Non-pigmented ciliary epithelial cell (primary cell): ENCODE measurements at places on chromosomes 13 and 19.

GRCh38 chr13:84978851-84979250 lies 820.4 kb downstream of the SLITRK6 start:
- DNase-seq, result no peak

GRCh38 chr19:51025809-51026553 lies 435 bp downstream of the KLK11 start:
- no peak for DNase-seq

DNA sequence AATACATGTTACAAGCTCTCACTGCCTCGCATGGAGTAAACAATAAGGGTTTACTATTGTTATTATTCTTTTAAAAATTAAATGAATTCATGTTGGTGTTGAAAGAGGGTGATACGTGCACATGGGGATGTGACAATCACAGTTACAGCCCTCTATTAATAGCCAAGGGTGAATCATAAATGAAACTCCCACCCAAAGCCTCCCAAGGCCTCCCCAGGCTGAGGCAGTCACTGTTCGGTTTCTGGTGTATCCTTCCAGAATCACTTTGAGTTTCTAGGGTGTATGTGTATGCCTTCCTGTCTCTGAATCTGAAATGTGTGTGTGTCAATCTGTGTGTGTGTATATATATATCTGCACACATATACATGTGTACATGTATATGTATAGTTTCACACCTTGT lies 73.4 kb downstream of the AKAP11 start:
- no peak for DNase-seq

DNA sequence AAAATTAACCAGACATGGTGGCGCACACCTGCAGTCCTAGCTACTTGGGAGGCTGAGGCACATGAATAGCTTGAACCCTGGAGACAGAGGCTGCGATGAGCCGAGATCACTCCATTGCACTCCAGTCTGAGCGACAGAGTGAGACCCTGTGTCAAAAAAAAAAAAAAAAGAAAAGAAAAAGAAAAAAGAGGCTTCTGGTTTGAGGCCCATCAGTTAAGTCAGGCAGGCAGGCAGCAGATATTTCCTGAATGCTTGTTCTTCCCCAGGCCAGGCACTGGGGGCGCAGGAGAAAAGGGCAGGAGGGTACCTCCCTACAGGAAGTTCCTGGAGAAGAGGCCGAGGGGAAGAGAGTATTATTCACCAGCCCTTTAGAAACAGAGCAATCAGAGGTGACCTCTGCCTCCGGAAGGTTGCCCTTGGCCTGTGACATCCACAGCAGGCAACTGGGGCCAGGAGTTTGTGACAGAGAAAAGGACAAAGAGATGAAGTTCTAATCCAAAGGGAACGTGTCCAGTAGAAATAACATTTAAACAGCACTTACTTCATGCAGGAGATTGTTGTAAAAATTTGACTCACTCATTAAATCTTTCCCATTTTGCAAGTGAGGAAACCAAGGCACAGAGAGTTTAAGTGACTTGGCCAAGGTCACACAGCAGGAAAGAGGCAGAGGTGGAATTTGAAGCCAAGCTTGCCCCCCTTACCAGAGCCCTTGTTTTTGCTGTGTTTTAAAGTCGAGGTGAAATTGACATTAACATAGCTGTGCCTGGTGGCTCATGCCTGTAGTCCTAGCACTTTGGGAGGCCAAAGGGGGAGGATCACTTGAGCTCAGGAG lies 4.3 kb upstream of the RLN3 start:
- DNase-seq, result no peak

DNA sequence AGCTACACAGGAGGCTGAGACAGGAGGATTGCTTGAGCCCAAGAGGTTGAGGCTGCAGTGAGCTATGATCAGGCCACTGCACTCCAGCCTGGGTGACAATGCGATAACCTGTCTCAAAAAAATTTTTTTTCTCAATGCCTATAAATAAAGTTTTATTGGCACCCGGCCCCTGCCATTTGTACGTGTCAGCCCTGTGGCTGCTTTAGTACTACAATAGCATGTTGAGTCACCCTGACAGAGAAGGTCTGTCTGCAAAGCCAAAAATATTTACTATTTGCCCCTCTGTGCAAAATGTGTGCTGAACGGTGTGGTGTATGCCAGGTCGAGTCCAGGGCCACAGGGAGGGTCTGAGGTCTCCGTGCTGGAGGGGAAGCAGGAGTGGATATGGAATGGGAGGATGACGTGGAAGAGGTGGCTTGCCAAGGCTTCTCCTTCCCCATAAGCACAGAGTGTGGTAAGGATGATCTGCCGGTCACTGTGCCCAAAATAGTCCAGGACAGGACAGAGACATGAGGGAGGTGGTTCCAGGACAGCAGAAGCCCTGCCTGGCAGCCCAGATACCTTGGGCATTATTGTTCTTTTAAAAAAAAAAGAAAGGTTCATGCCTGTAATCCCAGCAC lies 10.0 kb downstream of the NMRK2 start:
- DNase-seq, result no peak

DNA sequence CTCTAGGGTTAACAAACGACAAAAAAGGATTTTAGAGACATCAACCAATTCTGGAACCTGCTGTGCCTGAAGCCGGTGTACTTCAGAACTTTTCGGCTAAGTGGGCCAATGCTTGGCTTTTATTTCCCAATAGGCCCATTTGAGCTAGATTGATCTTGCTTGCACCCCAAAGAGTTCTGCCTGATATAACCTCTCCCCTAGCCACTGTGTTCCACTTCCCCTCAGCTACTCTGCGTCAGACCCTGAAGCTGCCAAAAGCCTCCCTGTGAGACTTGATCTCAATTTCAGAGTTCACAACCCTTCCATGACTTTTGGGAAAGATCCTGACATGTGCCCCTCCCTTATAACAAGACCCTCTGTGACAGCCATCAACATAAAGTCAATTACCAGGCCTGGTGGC lies 5.6 kb upstream of the SIGLEC14 start:
- no peak for DNase-seq

GRCh38 chr13:91643394-91643793 lies 245.0 kb downstream of the GPC5 start:
- no peak for DNase-seq
